ENCODE measurements at places on chromosomes 4 and X.

DNA sequence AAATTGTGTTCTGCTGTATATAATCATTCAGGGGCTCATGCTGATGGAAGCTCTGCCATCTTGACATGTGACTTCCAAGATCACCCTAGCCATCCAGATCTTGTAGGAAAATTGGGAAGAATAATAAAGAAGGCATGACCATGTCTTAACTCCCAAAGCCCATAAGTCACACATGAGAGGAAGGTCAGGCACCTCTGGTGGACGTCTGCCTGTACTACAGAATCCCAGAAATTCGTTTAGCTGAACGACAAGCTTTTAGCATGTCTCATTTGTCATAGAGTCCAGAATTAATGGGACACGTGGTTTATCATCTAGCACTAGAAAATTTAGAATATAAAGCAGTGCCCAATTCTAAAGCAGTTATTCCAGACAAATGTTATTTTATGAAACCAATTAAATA lies 212.7 kb downstream of the CENPC start:
- no peak for DNase-seq

DNA sequence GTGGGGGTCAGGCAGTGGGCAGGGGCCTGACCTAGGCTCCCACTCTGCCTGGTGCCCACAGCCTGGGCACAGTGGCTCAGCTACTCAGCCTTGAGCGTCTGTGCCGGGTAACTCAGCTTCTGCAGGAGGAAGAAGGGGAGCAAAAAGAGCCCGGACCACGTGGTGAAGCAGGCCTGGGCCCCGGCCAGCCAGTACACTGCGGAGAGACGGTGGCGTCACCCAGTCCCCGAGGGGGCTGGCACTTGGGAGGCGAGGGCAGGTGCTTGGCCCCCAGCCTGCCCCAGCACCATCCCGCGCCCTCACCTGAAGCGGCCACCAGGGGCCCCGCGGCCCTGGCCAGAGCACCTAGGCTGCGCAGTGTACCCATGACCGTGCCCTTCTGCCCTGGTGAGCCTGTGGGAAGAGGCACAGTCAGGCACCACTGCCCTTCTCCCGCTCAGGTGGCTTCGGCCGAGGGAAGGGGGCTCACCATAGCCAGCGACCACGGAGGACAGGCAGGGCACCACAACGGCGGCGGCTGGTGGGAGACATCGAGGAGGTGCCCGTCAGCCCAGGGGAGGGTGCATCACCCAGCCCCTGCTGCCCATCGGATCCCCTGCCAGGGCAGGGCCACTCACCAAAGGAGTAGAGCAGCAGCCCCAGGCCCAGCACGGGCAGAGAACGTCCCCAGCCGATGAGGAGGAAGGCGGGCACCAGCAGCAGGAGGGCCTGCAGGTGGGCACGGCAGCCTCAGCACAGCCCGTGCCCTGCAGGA lies 32.3 kb downstream of the NOP14 start:
- no peak for DNase-seq

DNA sequence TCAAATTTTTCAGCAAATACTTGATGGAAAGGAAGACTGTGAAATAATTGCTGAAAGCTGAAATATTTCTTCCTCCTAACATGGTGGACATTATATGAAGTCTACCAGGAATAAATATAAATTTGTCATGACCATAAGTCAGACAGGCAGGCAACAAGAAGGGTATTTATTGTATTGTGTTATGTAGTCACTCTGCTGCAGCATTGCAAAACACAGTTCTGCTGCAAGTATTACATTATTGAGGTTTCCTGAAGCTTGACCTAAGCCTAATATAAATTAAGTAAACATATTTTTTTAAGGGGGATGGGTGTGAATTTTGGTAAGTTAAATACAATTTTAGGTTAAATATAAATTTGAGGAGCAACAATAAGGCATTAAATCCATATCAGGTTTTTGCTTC lies 60.2 kb upstream of the MAOA start:
- no peak for DNase-seq

DNA sequence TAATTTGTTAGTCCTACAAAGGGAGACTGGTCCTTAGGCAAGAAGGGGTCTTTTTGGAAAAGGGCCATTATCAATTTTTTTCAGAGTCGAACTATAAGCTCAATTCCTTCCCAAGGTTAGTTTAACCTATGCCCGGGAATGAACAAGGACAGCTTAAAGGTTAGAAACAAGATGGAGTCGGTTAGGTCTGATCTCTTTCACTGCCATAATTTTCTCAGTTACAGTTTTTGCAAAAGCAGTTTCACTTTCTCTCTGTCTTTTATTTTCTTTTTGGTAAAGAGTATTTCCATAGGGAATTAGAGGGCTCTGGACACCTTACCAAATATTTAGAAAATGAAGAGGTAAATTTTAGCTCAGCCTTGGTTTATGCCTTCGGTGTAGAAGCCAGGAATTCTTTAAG lies 64.1 kb downstream of the TRIM2 start:
- no peak for DNase-seq

DNA sequence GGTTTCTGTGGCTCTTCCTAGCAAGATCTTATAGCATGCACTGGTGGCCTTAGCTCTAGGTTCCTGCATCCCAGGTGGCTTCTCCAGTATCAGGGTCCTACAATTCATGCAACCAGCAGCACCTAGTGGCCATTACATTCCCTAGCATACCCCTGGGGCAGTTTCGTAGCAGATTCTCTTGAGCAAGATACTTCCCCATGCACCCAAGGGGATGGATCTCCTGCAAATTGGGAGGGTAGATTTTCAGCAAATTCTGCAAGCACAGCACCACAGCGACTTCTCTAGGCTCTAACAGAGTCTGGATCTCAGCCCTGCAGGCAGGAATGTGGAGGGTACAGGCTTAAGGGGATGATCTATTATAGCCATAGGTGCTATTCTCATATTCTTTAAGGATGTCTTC lies 13.1 kb upstream of the SLC9B1 start:
- DNase-seq = peak; percentile 25

DNA sequence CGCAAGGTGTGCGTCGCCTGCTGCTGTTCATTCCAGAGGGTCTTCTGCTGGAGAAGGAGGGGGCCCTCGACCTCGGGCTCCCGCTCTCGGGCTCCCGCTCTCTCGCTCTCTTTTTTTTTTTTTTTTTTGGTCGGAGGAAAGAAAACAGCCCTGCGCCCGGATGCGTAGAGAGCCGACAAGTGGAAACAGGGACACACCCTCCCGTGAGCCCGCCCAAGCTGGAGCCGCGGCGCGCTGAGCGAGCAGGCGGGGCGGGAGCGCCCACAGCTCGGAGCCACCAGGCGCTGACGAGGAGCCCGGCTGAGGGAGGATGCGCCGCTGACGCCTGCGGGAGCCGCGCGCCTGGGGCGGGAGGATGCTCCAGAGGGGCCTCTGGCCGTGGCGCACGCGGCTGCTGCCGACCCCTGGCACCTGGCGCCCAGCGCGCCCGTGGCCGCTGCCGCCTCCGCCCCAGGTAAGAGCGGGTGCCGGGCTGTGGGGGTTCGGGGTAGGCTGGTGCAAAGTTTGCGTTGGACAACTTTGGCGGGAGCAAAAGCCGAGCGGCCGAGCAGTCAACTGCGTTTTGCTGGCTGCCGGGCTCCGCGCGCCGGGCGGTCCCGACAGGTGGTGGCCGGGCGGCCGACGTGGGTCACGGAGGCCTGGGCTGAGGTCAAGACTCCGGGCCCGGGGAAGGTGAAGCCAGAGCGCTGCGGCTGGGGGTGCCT lies at the start of gene MCUB:
MCUB (plus strand) TSS at position 264 of the 704 bp plus-strand sequence; CDS start at position 356, 92 bp downstream.
- DNase-seq = peak; percentile 94

GRCh38 chrX:8864161-8864560 lies 63.0 kb upstream of the FAM9A start:
- no peak for DNase-seq

DNA sequence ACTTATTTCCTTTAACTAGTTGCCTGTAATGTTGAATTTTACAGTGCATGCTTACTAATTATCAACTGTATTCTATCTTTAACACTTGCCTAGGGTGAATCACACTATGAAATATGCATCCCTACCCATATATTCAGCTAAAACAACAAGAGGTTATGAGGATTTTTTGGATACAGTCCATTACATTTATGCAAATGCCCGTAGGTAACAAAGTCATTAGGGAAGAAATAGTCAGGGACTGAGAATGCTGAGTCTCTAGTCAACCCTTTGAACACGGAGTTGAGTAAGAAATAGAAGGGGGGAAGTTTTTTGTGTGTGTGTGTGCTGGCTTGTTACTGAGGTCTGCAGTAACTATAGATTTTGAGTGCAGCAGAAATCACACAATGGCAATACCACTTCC lies 26.1 kb upstream of the CBLL2 start:
- no peak for DNase-seq

GRCh38 chrX:41474726-41475100 lies 27.6 kb downstream of the NYX start:
- DNase-seq = no peak

- DNase-seq = peak; percentile 22
Measured at GRCh38 chr4:107825072-107825824, 516 bp downstream of the SGMS2 start.

GRCh38 chr4:75735525-75735924 lies 11.1 kb downstream of the USO1 start:
- DNase-seq = no peak

GRCh38 chrX:154419189-154419588 lies 7.8 kb downstream of the TAFAZZIN start:
- DNase-seq = no peak

DNA sequence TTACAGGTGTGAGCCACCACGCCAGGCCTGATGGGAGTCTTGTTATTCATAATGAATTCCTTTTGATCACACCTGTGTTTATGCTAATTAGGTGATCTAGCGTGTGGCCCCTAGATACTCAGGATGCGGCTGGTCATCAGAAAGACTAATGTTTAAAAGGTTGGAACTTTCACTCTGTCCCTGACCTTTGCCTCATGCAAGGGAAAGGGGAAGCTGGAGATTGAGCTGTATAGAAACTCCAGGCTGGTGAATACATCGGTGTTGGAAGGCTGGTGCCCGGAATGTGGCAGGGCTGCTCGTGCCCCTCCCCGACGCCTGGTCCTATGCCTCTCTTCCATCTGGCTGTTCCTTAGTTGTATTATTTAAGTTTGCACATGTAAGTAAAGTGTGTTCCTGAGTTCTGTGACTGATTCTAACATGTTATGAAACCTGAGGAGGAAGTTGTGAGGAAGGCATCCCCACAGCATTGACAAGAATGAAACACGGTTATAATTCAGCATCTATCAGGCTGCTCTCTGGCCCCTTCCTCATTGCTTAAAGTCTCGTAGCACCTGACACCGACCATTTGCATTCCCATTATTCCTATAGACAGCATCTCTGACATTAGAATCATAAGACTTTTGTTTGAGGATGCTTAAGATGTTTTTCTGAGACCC lies 28.9 kb downstream of the CASP3 start:
- no peak for DNase-seq

DNA sequence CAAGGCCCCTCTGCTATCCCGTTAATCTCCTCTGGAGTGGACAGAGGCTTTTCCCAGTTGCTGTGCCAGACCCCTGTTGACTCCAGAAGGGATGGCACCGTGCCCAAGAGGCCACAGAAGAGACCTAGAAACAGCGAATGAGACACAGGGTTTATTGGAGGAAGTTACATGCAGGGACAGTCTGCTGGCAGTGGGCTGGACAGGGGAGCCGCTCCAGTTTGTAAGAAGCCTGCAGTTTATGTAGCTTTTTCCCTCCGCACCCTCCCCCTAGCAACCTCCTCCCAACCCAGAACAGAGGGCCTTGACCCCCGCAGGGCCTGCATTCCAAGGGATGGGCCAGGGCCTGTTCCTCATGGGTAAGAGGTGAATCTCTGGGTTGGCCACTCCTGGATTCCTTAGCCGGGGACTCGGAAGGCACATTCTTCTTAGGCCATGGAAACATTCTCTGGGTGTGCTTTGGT lies 216.8 kb upstream of the PSAPL1 start:
- no peak for DNase-seq

GRCh38 chr4:156794863-156795262 lies 176.7 kb downstream of the PDGFC start:
- DNase-seq = no peak

- no peak for DNase-seq
Measured at GRCh38 chrX:115018944-115019343, 1.5 kb upstream of the IL13RA2 start.

DNA sequence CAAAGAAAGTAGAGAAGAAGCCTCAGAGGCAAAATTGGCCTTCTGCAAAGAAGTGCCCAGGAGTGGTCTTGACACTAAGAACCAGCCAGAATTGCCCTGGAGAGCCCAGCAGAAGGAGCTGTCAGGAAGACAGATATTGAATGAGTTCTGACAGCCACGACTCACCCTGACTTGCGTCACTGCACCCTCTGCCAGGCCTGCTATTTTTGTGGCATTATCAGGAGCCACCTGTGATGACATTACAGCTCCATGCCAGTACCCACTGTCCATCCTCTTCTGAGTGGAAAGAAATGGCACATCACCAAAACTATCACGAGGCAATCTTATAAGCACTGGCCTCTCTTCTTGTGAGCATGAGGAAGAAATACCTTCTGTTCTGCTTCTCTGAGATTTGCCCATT lies 67.7 kb downstream of the SMIM20 start:
- no peak for DNase-seq

- DNase-seq = no peak
Measured at GRCh38 chr4:171779301-171779700, 33.9 kb upstream of the GALNTL6 start.

- DNase-seq = no peak
Measured at GRCh38 chr4:52979020-52979419, 116.9 kb downstream of the RASL11B start.

Measured in activated naive CD4-positive, alpha-beta T cell treated with anti-CD3 and anti-CD28 coated beads for 36 hours (primary cell).